ENCODE measurements at places on chromosomes 6 and 20. TPM values are rescaled to one million over a fixed set of nuclear protein-coding genes. Genes with fewer than 3 reads are reported as not detected.

DNA sequence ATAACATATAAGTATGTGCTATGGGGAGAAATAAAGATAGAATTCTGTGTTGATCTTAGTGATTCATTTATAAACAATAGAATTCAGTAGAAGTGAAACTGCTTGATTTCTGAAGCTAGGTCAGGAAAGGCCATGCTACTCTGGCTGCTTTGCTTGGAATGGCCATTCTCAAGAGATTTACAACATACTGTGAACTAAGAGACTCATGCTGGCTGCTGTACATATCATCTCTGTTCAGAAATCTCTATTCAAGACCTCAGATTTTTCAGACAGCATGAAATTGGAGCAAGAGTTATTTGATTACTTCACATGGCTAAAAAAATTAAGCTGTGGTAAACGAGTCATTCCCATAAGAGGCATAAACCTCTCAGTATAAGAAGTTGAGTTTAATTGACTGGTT, 662.6 kb downstream of the BCKDHB start:
- no peaks in the 10 kb centered on the region for H3K27me3 ChIP-seq
- H3K36me3 ChIP-seq, result no peaks in the 10 kb centered on the region
- H3K4me1 ChIP-seq, result no peaks in the 10 kb centered on the region
- H3K27ac ChIP-seq, result no peak overlapping the region
- no peak for DNase-seq

Gene GCNT2
- 10.1 TPM for total RNA-seq

GRCh38 chr6:1231941-1232340, 80.0 kb upstream of the FOXQ1 start:
- H3K4me1 ChIP-seq, result no peaks in the 10 kb centered on the region
- H3K4me3 ChIP-seq, result no peak overlapping the region
- DNase-seq, result no peak
- no peak overlapping the region for H3K27ac ChIP-seq
- H3K36me3 ChIP-seq, result no peaks in the 10 kb centered on the region

GRCh38 chr20:753897-754635, 14.2 kb downstream of the SLC52A3 start:
- H3K27me3 ChIP-seq, result peaks cover 5% of the 10 kb centered on the region
- H3K36me3 ChIP-seq, result no peaks in the 10 kb centered on the region
- no peak overlapping the region for H3K4me3 ChIP-seq
- DNase-seq, result no peak
- no peaks in the 10 kb centered on the region for H3K4me1 ChIP-seq

- H3K27me3 ChIP-seq, result no peaks in the 10 kb centered on the region
- H3K4me3 ChIP-seq, result no peak overlapping the region
- no peak overlapping the region for H3K27ac ChIP-seq
- H3K36me3 ChIP-seq, result no peaks in the 10 kb centered on the region
- no peak for DNase-seq
Measured at GRCh38 chr20:52470561-52470960, 279.0 kb upstream of the ZFP64 start.

Measured in psoas muscle (tissue), 8 donors.